Activated naive CD4-positive, alpha-beta T cell treated with anti-CD3 and anti-CD28 coated beads for 36 hours (primary cell): ENCODE measurements at places on chromosomes 4 and X. TPM values are rescaled to one million over a fixed set of nuclear protein-coding genes. Genes with fewer than 3 reads are reported as not detected.

GRCh38 chr4:72375073-72375736 is 193.8 kb downstream of the ADAMTS3 start:
- no peak for DNase-seq

DNA sequence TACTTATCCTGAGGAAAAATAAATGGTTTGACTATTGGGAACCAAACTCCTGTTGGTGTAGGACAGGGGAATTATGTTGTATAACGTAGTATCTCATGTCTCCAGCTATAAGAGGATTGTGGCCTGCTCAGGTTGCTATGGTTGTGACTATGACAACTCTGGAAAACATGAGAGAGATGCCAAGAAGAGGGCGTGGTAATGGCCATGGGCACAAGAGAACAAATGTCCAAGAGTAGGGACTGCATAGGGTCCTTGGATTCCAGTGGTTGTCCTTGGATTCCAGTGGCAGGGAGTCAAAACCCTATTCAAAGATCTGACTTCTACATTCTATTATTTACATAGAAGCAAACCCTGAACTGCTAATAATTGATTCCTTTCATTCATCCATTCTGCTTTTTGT is 6.8 kb upstream of the MOB1B start:
- DNase-seq = no peak

- DNase-seq = no peak
Observed at GRCh38 chrX:39848243-39848642, 249.5 kb downstream of the BCOR start.

Gene SEC24D
- total RNA-seq = 29.7 TPM

- DNase-seq = no peak
Observed at GRCh38 chr4:147941373-147941772, 209.5 kb downstream of the ARHGAP10 start.

Gene POU4F2
- not detected for total RNA-seq

- no peak for DNase-seq
Observed at GRCh38 chr4:28225050-28225449, 1364.4 kb downstream of the STIM2 start.

GRCh38 chrX:139932073-139932900 is 566 bp downstream of the ATP11C start:
- peak; percentile 13 for DNase-seq

Gene ATOH1
- not detected for total RNA-seq

- DNase-seq = no peak
Observed at GRCh38 chrX:136692271-136692670, 44.3 kb downstream of the CD40LG start.

- DNase-seq = no peak
Observed at GRCh38 chrX:123869488-123869887, 9.6 kb downstream of the XIAP start.

GRCh38 chr4:138255917-138256597 is 13.9 kb upstream of the SLC7A11 start:
- no peak for DNase-seq

DNA sequence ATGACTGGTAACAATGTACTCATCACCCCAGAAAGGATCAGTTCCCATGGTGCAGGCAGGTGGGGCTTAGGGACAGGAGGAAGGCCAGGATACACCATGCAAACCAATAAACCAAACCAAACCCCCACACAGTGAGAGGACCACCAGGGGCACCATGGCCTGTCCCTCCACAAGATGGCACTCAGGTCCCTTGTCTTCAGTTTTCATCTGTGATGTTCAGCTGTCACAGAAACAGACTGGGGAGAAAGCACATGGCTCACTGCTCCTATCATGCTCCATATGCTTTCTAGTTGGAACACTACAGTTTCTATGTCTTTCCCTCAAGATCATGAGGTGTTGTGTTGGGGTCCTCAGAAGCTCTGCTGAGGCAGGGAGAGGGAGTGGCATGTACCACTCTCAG is 10.1 kb downstream of the HS3ST1 start:
- peak; percentile 22 for DNase-seq
